ENCODE measurements at places on chromosomes 16 and 17.
A peak's percentile ranks its signal among the peaks of the same experiment; 100 is the strongest.

DNA sequence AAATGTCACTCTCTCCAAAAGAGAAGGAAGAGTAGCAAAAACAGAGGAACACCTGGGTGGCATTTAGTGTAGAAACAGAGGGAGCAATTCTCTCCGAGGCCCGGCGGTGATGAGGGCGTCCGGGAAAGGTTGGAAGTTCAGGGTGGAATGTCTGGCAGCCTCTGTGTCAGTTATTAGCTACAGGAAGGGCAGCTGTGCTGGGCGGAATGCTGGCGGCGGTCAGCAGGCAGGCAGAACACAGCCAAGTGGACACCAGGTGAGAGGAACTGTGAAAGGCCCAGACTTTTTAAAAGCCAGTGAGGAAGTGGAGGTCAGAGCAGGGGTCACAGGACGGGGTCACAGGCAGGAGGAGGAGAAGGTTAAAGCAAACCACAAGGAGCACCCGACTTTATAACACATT is 238.1 kb downstream of the NTN1 start:
- no peak for DNase-seq

- DNase-seq: no peak
Observed at GRCh38 chr16:4898811-4899473, 38.0 kb downstream of the PPL start.

GRCh38 chr17:8117367-8117979 is 841 bp downstream of the ALOXE3 start:
- DNase-seq: no peak

DNA sequence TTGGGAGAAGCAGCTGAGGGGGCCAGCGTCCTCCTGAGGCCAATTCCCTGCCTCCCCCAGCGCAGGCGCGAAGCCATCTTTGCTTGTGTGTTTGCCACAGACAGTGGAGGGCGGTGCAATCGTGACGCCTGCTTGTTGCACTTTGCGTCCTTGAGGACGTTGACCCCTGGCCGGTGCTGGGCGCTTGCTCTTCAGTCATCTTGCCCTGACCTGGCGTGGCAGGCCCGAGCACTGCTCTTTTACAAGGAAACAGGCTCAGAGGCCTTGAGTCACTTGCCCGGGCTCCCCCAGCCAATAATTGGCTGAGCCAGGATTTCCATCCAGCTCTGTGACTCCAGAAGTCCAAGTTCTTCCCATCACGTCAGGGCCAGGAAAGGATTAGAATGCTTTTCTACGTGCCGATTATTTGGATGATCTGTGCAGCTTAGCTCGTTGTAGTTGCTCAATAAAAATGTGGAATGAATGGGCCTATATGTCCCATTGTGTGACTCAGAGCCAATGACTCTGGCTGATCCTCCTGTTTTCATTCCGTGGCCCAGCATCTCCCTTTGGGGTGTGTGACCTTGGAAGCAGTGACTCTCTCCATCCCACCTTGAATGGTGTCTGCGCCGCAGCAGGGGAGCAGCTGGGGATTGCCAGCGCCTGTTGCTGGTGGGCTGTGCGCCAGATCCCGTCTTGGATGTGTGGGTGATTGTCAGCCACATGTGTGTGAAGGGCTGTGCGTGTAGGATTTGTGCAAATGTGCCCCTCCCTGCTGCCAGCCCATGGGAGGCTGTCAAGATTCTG is 214.1 kb downstream of the SEC14L1 start:
- peak; percentile 89 for DNase-seq

DNA sequence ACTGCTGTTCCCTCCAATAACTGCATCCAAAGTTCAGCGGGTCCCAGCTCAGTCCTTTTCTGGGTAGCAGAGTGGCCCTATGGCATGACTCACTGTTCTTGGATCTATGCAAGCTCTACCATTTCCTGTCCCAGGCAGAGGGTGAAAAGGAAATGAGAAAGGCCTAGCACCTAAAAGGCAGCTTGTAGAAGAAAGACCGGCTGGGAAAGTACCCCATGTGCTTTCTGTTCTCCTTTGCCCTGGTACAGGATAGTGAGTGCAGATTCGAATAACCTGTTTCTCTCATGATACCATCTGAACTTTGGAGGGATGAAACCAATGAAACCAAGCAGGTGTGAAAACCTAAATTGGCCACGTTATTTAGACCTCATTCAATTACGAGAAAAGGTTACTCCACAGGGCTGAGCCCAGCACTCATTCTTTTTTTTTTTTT is 12.7 kb upstream of the HASPIN start:
- no peak for DNase-seq

- DNase-seq: no peak
Observed at GRCh38 chr17:30208214-30208613, 27.3 kb downstream of the SLC6A4 start.

GRCh38 chr17:13153036-13153435 is 135.2 kb upstream of the ELAC2 start:
- DNase-seq: peak; percentile 27

All from AG20443 (cell line).